ENCODE measurements at places on chromosomes 12 and 14. TPM values are rescaled to one million over a fixed set of nuclear protein-coding genes. Genes with fewer than 3 reads are reported as not detected.

- no peak for DNase-seq
These were observed 1.4 kb upstream of the DIO3 start for GRCh38 chr14:101559624-101560533.

KRT79 gene
- total RNA-seq = 0.12 TPM

DNA sequence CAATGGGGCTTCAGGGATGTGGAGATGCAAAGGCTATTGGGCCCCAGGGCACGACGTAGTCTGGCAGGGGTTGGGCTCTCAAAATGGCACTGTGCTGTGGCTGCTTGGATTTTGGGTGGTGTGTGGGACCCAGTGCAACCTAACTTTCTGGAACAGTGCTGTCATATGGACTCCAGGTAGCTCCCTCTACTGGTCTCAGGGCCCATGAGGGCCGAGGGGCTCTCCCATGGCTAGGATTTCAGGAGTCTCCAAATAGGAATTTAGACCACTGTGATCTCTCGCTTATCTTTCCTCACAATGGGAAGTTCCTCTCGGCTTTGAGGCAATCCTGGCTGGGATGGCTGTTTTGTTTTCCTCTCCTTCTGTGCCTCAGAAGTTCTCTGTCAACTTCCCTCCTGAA, 68.2 kb upstream of the MUCL1 start:
- no peak for DNase-seq

- no peak for DNase-seq
These were observed 107.1 kb downstream of the GPR135 start for GRCh38 chr14:59358102-59358501.

GRCh38 chr12:52647601-52648000, 4.4 kb downstream of the KRT2 start:
- DNase-seq = no peak

BAZ1A gene
- 53.4 TPM for total RNA-seq

GRCh38 chr12:81086342-81086741, 8.5 kb downstream of the ACSS3 start:
- no peak for DNase-seq

- DNase-seq = no peak
These were observed 197.1 kb upstream of the RASSF8 start for GRCh38 chr12:25761356-25761755.

HVCN1 gene
- total RNA-seq = 0.58 TPM

PLEK2 gene
- total RNA-seq = 13.8 TPM

LUM gene
- 0.73 TPM for total RNA-seq

DNA sequence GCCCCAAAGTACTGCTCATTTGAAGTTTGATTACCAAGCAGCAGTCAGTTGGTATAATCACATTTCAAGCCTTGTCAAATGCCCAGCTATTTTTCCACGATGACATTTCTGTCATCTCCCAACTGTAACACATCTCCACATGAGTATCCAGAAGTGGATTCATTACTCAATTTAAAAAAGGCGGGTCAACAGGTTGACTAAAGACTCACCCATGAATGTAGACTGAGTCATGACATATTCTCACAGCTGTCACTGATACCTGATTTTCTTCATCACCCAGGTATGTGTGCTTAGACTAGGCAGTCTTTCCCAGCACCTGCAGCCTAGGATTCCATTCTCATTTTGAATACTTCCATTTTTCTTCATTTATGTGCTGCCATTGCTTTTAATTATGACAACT, 75.1 kb upstream of the DBX2 start:
- DNase-seq = no peak

DNA sequence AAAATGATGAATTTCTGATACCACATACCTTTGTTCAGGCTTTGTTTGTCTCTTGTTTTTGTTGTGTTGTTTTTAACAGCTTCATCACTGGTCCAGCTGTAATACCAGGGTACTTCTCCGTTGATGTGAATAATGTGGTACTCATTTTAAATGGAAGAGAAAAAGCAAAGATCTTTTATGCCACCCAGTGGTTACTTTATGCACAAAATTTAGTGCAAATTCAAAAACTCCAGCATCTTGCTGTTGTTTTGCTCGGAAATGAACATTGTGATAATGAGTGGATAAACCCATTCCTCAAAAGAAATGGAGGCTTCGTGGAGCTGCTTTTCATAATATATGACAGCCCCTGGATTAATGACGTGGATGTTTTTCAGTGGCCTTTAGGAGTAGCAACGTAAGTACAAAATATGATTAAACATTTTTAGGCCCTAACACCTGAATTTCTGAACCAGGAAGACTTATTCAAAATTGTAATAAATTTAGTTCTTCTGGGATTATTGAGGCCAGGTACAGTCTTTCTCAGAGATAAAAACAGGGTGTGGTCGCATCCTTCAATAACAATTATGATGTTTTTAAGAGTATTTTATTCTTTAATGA, 22.4 kb downstream of the RXYLT1 start:
- no peak for DNase-seq

DNA sequence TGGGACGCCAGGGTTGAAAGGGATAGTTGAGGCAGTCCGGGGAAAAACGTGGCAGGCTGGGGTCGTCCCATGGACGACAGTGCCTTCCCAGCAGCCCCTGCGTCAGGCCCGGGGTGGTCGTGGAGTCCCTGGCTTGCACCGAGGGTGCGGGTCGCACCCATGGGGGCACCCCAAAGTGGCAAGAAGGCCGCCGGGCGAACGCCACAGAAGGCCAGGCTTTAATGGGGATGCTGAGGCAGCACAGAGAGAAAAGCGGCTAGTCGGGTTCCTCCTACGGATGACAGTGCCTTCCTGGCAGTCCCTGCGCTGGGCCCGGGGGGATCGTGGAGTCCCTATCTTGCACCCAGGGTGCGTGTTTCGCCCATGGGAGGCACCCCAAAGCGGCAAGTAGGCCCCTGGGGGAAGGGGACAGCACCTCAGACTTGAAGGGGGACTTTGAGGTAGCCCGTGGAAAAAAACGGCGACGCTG, 158.6 kb upstream of the ALG10B start:
- DNase-seq = no peak

CIDEB gene
- 2.0 TPM for total RNA-seq

SERPINA5 gene
- total RNA-seq = 0.29 TPM

GRCh38 chr14:83300476-83301064, 1766.9 kb upstream of the SEL1L start:
- DNase-seq = peak; percentile 5

GRCh38 chr12:28235985-28236384, 45.7 kb downstream of the CCDC91 start:
- no peak for DNase-seq

DNA sequence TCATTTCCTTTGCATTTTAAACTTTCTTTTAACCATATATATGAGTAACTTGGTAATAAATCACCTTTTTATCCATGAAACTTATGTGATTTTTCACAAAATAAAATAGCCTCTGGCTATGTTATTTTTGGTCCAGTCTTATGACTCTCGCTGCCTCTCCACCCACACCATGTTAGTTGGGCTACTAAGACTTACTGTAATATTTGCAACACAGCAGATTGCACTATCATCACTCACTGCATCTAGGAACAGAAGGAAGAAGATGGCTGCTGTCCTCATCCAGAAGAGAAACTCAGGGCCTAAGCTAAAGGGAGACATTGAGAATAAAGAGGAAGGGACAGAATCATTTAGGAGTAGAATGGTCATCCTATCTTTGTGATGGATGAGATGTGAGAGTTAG, 12.6 kb upstream of the B4GALNT3 start:
- DNase-seq = no peak

SPRYD4 gene
- 1.7 TPM for total RNA-seq

GRCh38 chr12:104319918-104320626, 16.5 kb downstream of the EID3 start:
- no peak for DNase-seq

- no peak for DNase-seq
These were observed 11.4 kb downstream of the EVL start for GRCh38 chr14:100076606-100077005.

DNA sequence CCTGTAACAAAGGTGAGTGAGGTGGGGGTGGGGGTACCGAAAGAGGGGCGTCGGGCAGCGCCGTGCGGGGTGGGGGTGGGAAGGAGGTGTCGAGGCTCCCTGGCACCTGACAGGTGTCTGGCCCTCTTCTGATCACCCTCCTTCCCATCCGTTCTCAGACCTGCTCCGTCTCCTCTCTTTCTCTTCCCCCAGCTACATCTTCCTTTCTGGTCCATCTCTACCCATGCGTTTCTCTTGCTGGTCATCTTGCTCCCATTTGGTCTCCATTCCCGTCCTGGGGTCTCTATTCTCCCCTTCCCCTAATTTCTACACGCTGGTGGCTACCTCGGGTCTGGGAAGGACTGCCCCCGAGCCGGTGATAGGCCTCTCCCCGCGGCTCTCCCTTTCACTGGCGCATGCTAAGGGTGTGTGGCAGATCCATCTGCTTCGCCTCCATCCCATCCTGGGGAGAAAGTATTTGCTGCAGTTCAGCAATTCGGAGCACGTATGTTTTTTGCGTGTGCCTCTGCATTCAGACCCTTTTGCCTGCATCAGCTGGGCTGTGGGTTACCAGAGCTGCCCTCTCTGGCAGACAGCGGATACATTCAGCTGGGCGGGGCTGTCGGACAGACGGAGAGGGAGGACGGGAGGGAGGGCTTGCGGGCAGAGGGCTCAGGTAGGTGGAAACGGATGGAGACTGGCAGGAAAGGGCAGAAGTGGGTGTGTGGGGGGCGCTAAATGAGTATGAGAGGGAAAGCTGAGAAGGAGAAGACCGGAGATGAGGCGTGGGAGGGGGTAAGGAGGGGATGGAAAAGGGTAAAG, 730 bp downstream of the CLSTN3 start:
- no peak for DNase-seq

TPPP2 gene
- total RNA-seq = not detected

GRCh38 chr12:117188121-117188665, 2.1 kb downstream of the FBXO21 start:
- no peak for DNase-seq

DNA sequence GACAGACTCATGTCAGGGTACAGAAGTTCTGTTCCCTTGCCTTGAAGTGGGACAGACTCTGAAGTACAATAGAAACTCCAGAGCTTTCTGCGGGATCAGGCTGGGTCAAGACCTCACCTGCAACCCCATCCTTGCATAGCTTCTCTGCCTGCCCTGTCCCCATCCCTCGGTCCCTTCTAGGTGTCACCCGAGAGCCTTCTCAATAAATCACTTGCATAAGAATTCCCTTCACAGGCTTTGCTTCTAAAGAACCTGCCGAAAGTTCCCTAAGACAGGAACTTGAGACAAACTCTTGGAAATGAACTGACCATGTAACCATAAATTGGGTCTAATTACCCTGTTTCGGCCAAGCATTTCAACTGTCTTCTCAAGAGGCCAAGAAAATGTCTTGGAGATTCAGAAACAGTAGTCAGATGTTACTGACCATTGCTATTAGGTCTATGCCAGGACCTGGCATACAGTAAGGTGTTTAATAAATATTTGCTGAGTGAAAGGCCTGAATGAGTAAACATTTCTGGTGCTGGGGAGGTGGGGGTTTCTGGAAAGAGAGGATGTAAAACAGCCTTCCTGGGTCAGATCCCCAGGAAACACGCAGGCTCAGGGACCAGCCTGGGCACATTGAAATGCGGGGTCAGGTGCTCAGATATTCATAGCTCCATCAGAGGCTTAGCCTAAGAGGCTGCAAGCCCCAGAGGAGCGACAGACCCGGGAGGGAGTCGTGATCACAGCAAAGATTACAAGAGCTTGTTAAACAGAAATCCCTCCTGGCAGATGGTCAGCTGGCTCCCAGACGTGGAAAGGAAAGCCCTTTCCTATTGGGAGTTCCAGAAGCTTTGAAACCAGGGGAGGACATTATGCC, 226.2 kb upstream of the LHX5 start:
- no peak for DNase-seq

GRCh38 chr12:79935624-79936345, 888 bp upstream of the PPP1R12A start:
- no peak for DNase-seq

- no peak for DNase-seq
These were observed 35.1 kb downstream of the NINJ2 start for GRCh38 chr12:627863-628741.

ACVRL1 gene
- total RNA-seq = 933 TPM

- no peak for DNase-seq
These were observed 348.1 kb downstream of the MDGA2 start for GRCh38 chr14:47327336-47327735.

- no peak for DNase-seq
These were observed 10.6 kb upstream of the PSEN1 start for GRCh38 chr14:73125746-73126145.

All from glomerular endothelial cell (primary cell).